Hematopoietic multipotent progenitor cell treated with erythropoietin and hydrocortisone succinate and interleukin-3 and kit ligand, for 6 days (in vitro differentiated cells): ENCODE measurements at places on chromosomes 16 and 17.
A peak's percentile ranks its signal among the peaks of the same experiment; 100 is the strongest.

GRCh38 chr16:18836702-18837101 is 35.4 kb upstream of the ARL6IP1 start:
- no peak for DNase-seq

- DNase-seq, result no peak
These were observed 24.7 kb downstream of the WSCD1 start for GRCh38 chr17:6094926-6095325.

- no peak for DNase-seq
These were observed 8.8 kb downstream of the CNP start for GRCh38 chr17:41975099-41976083.

DNA sequence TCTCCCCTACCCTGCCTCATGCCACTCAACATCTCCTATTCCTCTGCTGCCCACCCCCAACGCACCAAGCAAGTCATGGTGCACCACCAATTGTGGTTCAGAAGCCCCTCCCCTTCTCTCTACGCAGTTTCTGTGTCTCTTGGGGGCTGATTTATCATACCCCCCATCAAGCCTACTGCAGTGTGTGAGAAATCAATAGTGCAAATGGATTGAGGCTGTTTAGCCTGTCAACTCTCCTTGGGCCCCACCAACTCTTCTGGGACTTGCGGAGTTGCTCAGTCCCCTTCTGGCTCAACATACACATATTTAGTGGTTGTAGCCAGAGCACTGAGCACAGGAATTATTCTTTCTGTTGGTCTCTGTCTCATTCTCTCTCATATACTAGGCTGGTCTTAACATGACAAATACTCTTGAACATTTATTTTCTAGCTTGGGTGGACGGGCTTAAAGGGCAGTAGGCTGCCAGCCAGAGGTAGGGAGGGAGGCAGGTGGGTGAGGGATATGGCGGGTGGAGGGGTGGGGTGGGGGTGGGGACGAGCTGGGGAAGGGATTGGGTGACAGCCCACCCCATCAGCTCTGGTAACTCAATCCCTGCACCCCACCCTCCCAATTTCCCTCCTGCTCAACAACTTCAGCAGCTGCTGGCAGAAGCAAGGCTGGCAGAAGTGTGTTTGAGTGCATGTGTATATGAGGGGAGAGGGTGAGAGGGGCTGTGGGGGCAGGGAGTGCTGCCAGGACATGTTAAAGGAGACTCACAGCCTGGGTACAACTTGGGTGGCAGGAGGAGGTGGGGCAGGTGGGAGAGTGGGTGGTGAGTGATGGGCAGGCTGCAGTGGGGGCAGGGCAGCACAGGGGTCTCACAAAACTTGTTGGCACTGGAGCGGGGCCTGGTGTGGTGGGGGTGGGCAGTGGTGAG is 4.9 kb downstream of the RARA start:
- no peak for DNase-seq

DNA sequence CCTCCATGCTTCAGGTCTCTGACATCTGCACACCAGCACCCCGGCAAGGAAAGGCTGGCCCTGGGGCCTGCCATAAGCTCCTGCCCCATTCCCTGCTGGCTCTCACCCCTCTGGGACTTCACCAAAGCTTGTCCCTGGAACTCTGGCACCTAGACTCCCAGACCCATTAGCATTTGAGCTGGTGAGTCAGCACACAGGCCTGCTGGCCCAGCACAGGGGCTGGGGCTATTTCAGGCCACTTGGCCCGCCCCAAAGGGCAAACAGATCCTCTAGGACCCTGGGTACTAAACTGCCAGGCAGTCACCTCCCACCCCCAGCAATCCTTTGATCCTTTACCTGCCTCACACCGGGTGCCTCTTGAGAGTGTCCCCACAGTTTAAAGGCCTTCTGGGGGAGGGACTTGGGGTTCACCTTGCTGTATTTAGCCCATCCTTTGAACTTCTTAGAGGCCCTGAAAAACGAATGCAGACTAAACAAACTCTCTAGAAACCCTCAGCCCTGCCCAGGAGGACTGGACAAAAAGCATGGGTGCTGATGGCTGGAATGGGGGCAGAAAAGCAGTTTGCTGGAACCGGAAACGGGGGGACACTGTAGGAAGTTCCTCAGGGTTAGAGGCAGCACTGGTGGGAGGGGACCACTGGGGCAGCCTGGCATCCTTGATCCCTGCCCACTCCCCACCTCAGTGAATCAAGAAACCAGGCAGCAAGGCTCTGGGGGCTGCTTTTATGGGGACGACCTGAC is 3.2 kb upstream of the SAMD14 start:
- DNase-seq, result no peak

DNA sequence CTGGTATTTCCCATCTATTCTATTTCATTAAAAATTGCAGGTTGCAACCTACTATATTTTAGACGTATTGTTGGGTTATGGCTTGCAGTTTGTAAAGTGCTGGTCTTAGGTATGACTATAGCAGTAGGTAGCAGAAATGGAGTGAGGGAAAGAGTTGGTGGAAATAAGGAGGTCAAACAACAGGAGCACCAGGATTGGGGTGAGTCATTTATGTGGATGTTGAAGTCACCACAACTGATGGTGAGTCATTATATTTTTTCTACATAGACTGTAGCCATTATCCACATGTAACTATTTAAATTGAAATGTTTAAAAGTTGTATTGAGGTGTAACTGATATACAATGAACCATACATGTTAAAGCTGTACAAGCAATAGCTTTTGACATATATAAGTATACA is 25.0 kb upstream of the HS3ST3A1 start:
- DNase-seq, result no peak

DNA sequence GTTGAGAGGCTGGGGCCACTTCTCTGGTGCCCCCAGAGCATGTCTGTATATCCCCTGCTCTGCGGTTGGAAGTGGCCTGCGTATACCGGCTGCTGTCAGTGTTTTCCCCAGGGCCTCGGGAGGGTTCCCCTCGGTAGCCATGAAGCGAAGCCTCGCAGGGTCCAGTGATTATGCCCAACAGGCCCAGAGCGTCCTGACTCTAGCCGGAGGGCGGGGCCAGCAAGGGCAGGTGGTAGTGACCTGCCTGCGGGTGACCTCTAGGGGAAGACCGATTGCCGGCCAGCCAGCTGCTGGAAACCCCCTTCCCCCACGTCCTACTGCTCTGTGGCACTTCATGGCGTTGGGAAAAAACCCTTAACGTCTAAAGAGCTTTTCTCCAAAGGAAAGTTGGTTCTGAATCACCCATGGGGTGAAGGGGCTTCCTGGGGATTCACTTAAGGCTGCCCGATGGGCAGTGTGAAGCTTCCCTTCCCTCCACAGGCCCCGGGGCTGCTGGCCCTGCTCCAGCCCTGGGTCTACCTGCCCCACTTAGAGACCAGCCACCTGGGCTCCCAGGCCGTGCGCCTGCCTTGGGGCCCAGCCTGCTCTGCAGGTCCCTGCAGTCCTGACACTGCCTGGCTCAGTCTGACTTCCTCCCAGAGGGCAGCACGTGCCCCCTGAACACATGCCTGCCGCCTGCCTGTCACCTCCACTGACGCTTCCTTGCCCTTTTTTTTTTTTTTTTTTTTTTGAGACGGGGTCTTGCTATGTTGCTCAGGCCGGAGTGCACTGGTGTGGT is 72.8 kb downstream of the SOCS1 start:
- no peak for DNase-seq

DNA sequence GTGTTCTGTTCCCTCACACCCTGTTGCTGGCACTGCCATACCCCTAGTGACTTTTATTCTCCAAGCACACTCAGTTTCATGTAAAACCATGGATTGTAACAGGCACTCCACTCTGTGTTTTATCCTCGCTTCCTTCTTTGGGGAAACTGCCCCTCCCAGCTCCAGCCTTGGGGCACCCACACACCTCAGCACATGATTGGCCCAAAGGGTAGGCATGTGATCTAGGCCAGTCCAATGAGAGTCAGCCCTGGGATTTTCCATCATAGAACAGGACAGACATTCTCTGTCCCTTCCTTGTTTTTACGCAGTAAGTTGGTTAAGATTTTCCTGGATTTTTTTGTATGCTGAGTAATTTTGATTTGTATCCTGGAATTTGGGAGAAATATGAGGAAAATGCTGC is 115.4 kb downstream of the C16orf95 start:
- no peak for DNase-seq

- no peak for DNase-seq
These were observed 135.6 kb upstream of the COX10 start for GRCh38 chr17:13933441-13934276.

DNA sequence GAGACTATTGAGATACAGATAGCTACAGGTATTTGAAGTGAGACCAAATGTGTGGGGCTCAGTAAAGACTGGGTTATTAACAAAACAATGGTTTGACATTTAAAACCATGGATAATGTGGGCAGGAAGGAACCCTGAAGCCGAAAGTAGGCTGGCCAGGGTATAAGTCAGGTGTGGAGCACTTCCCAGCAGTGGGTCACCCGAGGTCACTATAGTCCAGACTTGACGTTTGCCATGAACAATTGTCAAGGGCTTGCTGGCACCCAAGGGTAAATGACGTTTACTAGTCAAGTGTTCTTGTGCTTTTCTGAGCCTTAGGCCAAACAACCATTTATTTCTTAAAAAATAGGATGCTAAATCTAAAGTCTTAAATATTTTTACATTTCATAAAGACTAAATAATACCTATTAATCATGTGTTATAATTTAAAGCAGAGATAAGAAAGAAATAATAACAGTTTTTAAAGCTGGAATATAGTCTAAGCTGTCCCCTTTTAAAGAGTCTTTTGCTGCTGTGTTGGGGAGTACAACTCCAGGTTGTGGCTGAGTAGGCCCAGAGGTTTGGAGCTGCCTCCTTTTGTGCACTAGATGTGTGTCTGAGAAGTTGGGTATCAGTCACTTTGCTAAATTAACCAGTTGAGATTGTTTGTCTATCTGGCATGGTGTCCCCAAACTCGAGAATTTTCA is 15.7 kb downstream of the ALDH3A2 start:
- DNase-seq, result no peak

DNA sequence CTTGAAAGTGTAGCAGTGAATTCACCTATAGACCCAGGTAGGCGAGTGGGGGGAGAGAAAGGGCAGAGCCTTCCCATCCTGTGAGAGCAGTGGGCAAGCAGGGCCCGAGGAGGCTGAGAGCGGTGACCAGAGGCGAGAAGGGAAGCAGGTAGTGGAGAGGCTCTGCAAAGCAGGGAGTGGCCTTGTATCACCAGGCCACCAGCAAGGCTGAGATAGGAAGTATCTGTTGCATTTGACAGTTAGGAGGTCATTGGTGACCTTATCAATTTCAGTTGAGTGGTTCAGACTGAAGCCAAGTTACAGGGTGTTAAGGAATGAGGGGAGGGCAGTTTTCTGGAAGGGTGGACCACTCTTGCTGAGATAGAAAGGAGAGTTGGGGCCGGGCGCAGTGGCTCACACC is 10.7 kb upstream of the HSD3B7 start:
- DNase-seq, result peak; percentile 88

- DNase-seq, result no peak
These were observed 32.2 kb downstream of the TEX2 start for GRCh38 chr17:64230791-64231408.

DNA sequence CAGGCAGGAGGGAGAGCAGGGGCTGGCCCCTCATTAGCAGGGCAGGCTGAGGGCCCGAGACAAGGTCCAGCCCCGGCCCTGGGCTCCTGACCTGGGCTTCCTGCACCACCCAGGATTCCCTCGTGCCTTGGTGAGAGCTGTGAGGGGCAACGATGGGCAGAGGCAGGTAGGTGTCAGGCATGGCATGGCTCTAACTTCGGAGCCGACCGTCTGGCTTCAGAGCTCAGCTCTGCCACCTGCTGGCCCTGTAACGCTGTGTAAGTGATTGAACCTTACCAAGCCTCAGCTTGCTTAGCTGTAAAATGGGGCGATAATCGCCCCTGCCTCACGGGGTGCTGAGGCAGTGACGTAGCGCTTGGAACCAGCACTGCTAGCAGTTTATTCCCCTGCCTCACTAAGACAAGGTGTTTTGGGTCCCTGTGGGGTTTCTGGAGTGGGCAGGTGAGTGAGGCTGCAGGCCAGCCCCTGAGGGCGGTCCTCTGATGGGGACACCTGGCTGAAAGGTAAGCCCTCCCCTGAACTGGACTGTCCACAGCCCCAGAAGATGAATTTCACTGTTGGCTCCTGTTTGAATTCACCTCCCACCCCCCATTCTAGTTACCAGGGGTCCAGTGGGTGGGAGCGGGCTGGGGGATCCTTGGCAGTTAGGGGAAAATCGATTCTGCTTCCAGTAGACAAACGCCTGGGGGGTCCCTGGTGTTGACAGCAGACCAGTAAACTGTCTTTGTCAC is 184.8 kb upstream of the GSE1 start:
- DNase-seq, result peak; percentile 85

- peak; percentile 26 for DNase-seq
These were observed 23.4 kb upstream of the SKAP1 start for GRCh38 chr17:48453447-48453846.

DNA sequence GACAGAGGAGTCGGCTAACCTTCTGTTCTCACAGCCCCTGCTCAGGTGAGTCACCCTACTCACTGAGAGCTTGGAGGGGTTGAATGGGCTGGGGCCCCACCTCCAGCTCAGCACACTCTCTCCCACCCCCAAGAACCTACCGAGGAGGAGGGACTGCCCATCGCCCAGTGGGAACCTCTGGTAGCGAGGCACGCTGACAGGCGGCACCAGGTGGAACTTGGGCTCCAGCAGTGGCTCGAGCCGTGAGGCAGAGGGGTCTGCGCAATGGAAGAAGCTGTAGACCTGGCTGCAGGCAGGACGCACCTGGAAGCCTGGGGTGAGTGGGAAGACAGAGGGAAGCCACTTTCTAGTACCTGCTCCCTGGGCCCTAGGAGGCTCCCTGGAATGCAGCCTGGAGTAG is 28.3 kb downstream of the PIMREG start:
- no peak for DNase-seq

- no peak for DNase-seq
These were observed 44.3 kb upstream of the HELZ start for GRCh38 chr17:67289181-67289876.

DNA sequence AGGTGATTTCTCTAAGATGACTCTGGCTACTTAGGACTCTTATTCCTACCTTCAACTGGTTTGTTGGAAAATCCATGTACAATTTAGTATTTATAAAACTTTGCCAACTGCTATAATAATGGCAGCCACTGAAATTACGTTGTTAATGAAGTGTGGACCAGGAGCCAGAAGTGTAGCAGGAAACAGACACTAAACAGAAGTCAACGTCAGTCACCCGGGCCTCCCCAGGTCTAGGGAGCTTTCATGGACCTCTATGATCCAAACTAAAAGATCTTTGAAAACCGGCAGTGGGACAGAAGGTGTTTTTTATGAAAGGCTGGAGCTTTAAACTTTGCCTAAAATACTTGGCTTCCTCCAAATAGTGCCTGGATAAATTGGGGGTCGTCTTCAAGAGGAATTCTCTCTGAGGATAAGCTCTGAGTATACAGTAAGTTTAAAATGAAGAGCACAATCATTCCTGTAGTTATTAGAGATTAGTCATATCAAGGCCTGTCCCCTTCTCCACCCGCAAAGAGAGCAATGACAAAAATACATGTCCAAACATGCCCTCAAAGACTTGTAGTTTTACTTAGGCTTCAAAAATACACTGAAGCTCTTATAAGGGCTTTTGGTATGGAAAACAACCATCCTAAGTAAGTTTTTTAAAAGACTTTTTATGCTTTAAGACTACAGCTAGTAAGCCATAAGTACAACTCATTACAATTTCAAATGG is 34.6 kb downstream of the DCUN1D3 start:
- DNase-seq, result peak; percentile 64

DNA sequence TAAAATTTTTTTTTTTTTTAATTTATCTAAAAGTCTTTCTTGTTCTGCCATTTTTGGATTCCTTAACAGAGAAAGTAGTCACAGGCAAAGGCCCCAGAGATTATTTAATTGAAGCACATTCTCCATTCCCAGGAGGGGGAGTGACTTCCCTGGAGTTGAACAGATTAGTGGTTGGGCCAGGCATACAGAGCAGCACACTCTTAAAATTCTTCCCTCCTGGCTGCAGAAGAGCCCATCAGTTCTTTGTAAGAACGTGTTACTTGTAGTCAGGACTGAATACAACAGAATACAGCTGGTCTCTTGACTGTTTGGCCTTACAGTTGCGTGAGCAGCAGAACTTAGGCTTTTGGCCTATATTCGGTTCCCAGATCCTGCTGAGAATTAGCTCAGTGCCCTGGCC is 1.8 kb downstream of the ALKBH5 start:
- DNase-seq, result no peak
